Bronchial epithelial cell (primary cell): ENCODE measurements at places on chromosomes 5 and 9. TPM values are rescaled to one million over a fixed set of nuclear protein-coding genes. Genes with fewer than 3 reads are reported as not detected.

DNA sequence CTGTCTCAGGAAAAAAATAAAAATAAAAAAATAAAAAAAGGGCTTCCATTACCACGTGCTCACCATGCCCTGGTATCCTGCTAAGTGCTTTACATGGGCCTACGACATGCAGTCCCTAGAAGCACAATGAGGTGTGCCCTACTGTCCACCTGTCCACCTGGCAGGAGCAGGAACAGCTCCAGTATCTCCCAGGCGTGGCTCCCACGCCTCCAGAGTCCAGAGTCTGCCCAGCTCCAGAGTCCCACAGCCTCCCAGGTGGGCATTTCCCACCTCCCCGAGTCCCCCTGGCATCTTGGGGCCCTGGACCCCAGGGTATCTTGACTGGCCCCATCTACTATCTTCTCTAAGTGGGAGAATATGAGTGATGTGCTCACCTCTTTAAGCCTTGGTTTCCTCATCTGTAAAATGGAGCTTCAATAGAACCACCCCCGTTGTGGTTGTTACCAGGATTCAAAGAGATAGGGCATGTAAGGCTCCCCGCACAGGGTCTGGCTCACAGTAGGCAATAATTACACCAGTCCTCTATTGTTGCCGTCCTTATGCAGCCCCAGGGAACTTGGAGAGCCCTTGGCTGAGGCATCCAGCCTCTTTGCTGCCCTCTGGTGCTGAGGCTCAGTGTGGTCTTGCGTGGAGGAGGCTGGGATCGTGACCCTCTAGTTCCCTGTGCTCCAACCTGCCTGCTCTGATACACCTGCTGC, 8.9 kb downstream of the CXCL14 start:
- peak; percentile 48 for DNase-seq

DNA sequence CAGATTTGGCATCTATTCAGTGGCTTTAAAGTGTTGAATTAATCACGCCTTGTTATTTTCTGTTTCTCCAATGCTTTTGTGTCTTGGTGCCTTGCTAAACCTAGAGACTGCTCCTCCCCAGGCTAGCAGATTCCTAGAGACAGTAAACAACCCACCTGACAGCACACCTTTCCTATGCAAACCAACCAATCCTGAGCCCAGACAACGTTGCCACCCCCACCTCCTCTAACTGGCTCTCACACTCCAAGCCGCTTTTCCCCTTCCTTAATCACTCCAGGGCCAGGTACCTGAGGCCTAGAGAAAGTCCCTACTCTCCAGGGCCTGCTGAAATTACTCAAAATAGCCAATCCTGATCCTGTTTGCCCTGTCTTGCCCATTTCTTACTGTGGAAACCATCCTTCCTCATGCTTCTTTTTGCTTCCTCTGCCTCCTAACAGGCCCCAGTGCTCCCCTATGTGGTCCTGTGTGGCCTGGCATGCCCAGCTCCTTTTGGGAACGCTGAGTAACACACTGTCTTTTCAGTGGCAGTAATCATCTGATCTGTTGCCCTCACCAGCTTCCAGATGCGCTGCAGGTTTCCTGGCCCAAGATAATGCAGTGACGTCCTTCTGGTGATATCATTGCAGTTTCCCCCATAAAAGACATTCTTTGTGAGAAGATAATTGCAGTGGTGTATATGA, 53.4 kb downstream of the GAS1 start:
- no peak for DNase-seq

DNA sequence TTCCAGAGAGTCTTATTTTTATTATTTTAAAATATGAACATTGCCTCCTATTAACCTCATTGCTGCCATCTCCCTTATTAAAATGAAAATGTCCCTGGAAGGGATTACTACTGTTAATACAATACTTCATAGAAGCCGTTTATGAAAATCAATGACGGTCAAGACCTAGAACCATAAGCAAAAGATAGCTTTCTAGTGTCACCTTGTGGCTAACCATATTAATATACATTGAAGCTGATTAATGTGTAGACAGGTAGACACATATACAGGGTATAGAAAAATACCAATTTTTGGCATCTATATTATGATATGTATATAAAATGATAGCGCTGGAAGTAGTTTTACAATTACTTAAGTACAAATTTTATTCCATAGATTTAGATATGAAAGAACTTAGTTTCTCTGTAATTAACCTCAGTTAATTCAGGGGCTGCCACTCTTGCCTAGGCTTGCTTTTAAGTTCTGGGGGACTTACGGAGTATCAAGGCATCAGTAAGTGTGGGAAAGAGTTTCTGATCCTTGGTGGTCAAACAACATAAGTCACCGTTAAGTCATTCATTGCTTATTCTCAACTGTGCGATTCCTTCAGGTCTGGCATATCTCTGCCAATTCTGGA, 2.5 kb upstream of the YTHDC2 start:
- peak; percentile 71 for DNase-seq

DNA sequence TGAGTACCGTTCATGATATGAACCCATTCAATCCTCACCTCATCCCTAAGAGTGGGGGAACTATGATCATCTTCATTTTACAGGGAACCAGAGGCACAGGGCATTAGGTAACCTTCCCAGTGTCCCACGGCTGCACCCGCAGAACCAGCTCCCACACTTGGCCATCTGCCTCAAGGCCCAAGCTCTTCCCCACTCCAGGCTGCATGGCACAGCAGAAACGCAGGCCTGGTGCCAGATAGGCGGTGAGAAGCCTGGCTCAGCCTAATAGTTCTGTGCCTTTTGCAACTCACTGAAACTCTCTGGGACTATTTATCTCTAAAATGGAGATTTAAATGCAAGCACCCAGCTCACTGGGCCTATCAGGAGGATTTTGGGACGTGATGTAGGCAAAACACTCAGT, 90.8 kb upstream of the ZNF618 start:
- no peak for DNase-seq

GRCh38 chr5:60299944-60300343, 400.0 kb downstream of the DEPDC1B start:
- no peak for DNase-seq

- DNase-seq: peak; percentile 5
Measured at GRCh38 chr5:111326551-111326950, 102.4 kb downstream of the CAMK4 start.

FAXDC2 gene
- total RNA-seq: 0.13 and 1.1 TPM in 2 replicates

TCF7 gene
- total RNA-seq: under 0.01 and 0.13 TPM in 2 replicates

FOXI1 gene
- total RNA-seq: not detected in 2 replicates

CDH18 gene
- under 0.01 TPM in 1 of 2 replicates, not detected in the other for total RNA-seq

BAAT gene
- total RNA-seq: 0.13 and 0.26 TPM in 2 replicates
